ENCODE measurements at places on chromosomes 3 and 15. TPM values are rescaled to one million over a fixed set of nuclear protein-coding genes. Genes with fewer than 3 reads are reported as not detected.

Gene RCCD1
- 8.9 TPM for total RNA-seq

Gene GJD2
- total RNA-seq, result not detected

Gene TUSC7
- not detected for total RNA-seq

Gene VGLL3
- 18.7 TPM for total RNA-seq

Gene C3orf80
- 0.29 TPM for total RNA-seq

Gene CLDN1
- total RNA-seq, result 6.0 TPM

Gene RTP3
- not detected for total RNA-seq

Gene TEX55
- not detected for total RNA-seq

Gene IGSF11
- 0.56 TPM for total RNA-seq

Gene GOLGA8G
- not detected for total RNA-seq

Gene PP2D1
- not detected for total RNA-seq

Gene ZNF860
- total RNA-seq, result 0.67 TPM

Gene SAMMSON
- total RNA-seq, result 0.75 TPM

Gene COL6A6
- total RNA-seq, result 0.67 TPM

Measured in thyroid gland (tissue), 4 donors.